MCF 10A (cell line): ENCODE measurements at places on chromosomes 5 and 9.

- DNase-seq: no peak
Observed at GRCh38 chr9:92426501-92427145, 2.4 kb upstream of the OMD start.

DNA sequence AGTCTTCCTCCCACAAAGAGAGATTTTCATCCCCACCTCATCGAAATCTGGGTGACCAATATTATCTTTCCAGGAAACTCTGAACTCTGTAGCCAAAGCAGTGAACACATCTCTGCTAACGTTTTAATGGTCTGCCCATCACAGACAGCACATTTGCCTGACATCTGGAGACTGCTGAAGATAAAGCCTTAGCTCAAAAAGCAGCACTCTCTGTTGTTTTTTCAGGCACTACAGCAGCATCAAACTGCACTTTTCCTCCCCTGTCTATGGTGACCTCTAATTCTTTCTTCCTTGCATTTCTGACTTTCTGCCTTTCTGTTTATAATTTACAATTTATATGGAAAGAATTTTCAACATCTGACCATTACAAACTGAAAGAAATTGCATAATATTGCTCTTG is 66.8 kb downstream of the RAB3C start:
- no peak for DNase-seq

DNA sequence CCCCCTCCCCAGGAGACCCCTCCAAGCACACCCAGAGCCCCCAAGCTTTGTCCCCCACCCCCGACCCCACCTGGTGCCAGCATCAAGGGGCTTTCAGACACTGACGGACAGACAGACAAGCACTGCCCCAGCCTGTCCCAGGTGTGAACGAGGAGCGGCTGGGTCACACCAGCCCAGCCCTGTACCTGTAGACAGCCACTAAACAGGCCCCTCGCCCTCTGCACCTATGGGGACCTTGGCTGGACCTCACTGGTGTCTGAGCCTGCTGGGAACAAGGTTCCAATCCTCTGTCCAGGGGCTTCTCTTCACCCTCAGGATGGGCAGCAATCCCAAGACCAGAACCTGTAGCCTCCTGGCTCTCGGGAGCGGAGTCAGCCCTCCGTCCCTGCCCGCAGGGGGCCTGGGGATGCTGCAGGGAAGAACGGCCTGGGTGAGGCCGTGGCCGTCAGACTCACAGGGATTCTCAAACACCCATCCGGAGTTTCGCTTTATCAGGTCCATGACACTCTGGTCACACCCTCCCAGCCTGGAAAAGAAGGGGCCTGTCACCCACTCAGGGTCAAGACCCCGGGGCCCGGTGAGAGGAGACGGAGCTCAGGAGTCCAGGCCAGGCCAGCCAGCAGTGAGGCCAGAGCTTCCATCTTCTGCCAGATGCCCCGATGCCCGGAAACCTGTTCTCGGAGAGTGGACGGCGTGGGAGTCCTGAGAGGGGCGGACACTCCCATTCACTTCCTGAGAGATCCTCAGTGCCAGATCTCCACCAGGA is 2.8 kb downstream of the LCN6 start:
- no peak for DNase-seq

DNA sequence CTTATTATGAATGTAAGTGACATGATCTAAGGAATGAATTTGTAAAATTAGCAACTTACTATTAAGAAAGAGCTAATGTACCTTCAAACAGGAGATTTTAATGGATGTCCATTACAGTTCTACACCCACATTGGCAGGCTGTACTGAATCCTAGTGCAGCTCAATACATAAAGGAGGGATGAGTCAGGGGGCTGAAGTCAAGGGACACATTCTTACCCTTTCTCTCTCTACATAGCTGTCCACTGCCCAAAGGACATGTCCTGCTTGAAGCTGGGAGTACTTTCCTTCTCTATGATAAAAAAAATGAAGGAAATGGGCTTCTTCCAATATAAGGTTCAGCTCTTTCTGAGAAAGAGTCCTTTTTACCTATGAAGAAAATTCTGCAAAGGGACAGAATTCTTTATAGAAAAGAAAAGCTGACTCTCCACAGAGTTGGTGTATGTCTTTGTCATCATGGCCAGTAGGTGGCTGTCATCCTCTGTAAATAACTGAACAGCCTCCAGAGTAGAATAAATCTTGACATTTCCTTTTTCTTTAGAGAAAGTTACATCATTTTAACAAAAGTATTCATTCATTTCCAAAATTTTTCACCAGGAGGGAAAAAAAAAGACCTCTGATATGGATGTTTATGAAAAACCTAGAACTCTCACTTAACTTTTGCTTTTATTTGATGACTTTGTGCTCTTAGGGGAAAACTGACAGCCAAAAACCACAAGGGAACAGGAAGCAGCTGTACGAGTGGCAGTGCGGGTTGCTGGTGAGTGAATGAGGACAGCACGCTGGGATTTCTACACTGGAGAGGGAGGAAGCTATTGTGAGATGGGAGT is 13.1 kb upstream of the IFNA14 start:
- DNase-seq: peak; percentile 23

DNA sequence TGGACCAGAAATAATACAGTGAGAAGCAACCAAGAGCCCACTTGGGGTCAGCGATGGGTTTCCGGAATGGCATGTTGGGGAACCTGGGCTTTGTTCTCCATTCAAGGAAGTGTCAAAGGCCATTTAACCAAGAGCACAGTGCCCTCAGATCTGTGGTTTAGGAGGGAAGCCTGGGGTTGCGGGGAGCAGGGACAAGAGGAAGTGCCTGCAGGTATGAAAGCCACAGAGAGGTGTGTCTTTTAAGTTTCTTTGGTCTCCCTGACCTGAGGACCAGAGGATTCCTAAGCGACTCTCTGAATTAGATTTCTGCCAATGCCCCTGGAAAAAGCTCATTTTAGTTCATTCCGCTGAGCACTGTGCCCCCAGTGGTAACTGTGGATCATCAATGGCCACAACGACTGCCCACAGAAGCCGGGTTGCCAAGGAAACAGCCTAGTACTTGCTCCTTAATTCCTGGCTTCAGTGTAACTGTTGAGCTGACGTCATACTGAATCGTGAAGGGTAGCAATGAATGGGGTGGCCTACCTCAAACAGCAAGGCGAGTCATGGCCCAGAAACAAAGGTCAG is 107.3 kb upstream of the SPIN1 start:
- no peak for DNase-seq

GRCh38 chr9:123262338-123262737 is 6.0 kb downstream of the STRBP start:
- no peak for DNase-seq

DNA sequence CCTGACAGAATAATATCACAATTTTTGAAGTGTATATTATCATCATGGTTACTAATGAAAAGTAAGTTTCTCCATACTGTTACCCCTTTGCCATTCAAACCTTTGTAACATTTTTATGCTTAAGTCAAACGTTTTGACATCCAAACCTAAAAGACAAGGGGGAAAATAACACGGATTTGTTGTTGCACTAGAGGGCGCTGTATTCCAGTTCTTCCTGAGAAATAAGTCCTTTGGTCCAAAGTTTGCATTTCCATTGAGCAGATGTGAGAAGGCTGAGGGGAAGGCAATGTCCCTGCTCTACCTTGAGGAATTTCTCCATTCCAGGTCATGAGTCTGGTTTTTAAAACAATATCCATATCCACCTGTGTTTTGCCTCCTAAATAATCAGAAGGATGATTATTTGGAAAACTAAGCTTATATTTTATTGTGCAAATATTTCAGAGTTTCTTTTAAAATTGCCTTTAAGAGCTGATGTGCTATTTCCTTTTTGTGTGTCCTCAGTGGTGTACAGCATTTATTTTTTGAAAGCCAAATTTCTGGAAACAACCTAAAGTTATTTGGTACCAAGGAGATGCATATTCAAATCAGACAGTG is 9.7 kb downstream of the LECT2 start:
- peak; percentile 94 for DNase-seq

- no peak for DNase-seq
Observed at GRCh38 chr5:133950821-133951612, 17.4 kb downstream of the C5orf15 start.

DNA sequence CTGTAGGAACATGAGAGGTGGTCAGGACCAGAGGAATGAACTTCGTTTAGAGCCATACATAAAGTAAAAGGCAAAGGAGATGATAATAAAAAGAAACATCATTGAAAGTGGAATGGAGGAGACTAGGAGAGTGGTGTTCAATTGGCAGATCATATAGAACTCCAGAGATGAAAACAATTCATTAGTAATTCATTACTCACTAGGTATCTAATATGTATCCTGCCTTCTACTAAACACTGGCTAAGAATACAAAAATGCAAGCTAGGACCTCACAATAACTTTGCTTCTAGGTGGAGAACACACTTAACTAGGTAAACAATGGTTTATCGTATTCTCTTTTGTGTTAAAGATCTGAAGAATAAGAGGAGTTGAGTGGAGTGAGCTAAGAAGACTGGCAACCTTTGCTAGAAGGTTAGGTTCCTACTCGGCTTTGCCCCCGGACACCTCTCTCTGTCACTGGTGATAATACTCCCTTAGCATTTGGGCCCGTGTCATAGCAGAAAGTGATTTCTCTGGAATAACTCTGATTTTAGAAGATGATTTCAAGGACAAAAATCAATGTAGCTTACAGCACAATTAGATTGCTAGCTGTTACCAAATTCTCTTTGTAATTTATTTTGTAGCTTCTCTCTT is 88.6 kb upstream of the IFNE start:
- DNase-seq: no peak

GRCh38 chr9:84152204-84152603 is 171.6 kb downstream of the RMI1 start:
- DNase-seq: no peak

GRCh38 chr5:39187831-39188731 is 31.3 kb downstream of the FYB1 start:
- DNase-seq: no peak

DNA sequence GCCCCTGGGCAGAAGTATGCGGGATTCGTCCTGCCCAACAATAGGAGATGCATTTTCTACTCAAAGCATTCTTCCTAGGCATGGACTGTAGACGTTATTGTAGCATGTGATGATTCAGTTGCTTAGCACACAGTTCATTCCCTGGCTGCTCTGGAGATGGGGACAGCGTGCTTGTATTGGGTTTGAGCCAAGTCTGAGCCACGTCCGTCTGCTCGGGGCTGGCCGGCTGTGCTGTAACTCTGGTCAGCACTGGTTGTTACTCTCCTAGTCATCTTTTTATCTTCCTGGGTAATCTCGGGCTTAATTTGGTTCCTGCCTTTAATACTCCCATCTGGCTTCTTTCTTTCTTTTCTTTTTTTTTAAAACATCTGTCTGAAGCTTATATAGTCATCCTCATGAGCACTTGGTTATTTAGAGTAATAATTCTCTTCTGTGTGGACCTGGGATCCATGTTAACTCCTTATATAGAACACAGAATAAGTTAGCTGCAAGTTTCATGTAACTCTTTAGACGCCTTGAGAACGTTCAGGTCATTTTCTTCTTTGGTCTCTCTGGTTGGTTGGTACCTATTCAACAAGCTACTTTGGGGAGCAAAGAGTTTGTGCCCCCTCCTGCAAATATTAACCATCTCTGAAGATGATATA is 118.8 kb upstream of the RPS23 start:
- peak; percentile 97 for DNase-seq

GRCh38 chr5:135379046-135379654 is 19.9 kb downstream of the MACROH2A1 start:
- peak; percentile 61 for DNase-seq

- DNase-seq: no peak
Observed at GRCh38 chr9:82423700-82424099, 435.1 kb downstream of the SPATA31D1 start.

- no peak for DNase-seq
Observed at GRCh38 chr9:71801826-71802225, 33.5 kb upstream of the CEMIP2 start.

DNA sequence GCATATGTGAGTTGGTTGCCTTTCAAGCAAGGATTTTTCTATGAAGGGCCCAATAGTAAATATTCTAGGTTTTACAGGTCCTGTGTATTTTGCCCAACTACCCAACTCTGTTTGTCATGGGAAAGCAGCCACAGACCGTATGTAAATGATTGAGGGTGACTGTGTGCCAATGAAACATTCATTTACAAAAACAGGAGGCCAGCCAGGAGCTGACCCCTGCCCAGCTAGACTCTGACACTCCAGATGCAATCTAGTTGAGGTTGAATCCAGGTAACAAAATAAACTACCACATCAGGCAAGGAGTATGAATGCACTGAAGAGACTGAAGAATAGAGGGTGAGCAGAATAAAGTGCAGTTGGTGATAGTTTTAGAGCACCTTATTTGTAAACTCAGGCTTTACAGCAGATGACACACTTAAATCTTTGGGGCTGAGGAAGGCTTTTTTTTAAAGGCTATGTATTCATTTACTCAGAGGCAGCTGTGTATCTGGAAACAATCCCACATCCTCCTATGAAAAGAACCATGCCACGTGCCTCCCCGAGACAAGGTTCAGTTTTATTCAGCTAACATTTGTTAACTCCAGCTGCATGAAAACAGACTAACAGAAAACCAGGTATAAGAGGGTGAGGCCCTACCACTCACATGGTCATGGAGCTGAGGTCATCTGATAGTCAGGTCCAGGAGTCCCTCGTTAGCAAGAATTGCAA is 60.7 kb downstream of the SLC1A1 start:
- no peak for DNase-seq

- DNase-seq: no peak
Observed at GRCh38 chr9:94443032-94443722, 111.7 kb upstream of the PCAT7 start.

DNA sequence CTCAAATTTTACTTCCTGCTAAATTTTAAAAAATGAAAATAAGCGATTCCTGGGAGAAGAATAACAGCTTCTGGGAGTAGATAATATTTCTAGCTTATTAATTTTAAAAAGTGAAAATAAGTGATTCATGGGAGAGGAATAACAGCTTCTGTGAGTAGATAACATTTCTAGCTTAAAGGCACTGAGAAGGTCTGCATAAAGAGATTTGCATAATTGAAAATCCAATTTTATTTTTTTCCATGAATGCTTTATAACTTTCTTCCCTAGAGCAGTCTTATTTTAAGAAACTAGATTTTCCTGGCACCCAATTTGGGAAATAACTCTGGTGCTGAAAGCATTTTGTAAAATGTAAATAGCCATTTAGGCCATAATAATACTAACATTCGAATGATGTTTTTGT is 65.9 kb upstream of the ASTN2 start:
- DNase-seq: no peak

- no peak for DNase-seq
Observed at GRCh38 chr5:103108086-103108485, 11.9 kb downstream of the GIN1 start.
